Hindlimb muscle (tissue), 1 donor: ENCODE measurements at places on chromosomes 16 and 17. TPM values are rescaled to one million over a fixed set of nuclear protein-coding genes. Genes with fewer than 3 reads are reported as not detected.

The CCL23 gene
- polyA plus RNA-seq, result not detected

DNA sequence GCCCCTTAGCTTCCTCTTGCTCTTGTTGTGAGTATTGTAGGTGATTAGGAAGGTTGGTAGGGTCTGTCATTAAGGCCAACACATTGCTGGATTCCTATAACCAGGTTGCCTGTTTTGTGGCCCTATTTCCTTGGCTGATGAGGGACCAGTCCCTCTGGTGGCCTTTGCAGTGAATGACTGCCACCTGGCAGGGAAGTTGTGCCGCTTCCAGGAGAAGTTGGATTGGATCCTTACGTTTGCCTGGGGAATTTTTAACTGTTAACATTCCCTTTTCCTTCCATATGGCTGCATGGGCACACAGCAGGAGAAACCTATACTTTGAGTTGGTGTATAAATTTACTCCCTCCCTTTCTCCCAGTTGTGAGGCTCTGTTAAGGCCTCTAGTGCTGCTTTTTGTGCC is 32.4 kb downstream of the LCMT1 start:
- DNase-seq, result no peak

- DNase-seq, result no peak
Measured at GRCh38 chr17:49604314-49604869, 28.7 kb downstream of the NXPH3 start.

DNA sequence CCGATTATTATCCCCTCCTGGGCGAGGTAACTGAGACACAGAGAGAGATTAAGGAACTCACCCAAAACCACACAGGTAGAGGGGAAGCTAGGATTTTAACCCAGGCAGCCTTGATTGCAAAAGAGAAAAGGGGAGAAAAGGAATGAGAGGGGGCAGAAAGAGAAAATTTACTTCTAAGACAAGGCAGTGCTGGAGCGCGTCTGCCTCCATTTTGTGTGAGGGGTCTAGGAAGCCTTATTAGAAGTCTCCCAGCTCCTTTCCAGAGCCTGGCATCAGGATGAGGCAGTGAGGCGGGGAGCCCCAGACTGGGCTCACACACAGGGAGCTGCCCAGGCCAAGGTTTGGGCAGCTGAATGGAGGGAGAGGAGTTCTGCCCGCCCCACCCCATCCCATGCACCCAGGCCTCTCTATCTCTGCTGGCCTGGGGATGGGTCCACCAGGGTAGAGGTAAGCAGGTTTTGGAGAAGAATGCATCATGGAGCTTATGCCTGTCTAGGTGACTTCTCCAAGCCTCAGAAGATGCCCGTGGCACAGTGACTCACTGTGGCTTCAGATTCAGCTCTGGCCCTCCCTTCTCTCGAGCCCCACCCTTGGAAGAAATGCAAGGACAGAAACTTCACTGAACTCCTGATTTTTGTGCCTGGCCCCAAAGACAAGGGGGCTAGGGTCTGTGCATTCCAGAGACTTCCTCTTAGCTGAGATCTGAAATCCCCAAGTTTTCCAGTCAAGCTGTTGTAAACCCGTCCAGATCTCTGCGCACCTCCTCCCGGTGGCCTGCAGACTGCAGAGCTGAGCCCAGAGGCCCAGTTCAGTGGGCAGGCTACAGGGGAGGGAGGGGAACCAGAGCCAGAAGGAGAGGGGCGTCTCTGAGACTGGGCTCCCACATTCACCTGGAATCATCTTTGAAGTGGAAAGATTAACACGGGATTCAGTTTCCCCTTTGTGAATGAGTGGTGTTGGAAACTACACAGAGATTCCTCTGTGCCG is 95.1 kb upstream of the CDH5 start:
- DNase-seq, result no peak

DNA sequence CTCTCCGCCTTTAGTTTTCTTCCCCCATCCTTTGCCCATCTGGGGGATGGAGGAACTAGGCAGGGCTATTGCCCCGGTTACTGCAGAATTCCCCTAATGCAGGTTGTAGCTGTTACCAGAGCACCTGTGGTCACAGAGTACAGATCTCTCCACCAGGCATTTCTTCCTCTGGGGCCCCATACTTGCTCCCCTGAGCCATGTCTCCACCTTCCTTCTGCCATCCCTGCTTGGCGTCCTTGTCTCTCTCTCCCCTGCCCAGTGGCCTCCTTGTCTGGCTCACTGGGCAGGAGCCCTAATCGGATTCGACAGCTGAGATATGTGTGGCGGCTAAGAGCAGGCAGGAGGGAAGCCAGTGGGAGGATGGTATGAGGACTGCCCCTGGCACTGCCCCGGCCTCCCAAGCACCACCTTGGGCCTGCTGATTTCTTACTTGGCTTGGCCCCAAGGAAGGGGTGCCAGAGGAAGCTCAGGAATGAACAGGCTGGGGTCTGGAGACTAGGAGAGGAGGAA is 2.0 kb downstream of the RARA start:
- DNase-seq, result no peak

- DNase-seq, result no peak
Measured at GRCh38 chr17:80876950-80877728, 114.5 kb upstream of the CHMP6 start.

DNA sequence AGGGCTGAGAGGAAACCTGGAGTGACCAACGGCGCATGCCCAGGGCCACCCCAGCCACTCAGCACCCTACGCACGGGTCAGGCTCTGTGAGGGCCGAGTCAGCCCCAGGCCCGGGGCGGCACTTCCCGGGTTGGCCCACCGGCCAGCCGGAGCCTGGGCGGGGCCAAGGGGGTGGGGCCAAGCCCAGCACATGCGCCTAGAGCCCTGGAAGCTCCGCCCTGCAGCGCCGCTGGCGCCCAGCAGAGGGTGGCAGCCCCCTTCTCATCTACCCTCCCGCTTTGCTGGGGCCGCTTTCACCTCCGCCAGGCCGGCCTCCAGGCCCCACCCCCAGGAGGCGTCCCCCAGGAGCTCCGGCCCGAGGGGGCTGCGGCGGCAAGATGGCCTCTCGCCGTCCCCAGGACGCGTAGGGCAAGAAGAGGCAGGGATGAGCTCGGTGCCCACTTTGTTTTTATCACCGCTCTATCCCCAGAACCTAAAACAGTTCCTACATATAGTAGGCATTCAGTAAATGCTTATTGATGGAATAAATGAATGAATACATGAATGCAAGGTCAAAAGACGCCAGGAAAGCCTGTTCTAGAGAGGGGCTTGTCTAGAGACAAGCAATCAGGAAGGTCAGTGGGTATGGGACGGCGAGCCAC is 31.3 kb downstream of the MYO18A start:
- DNase-seq, result peak; percentile 94

The SMPD3 gene
- polyA plus RNA-seq, result 0.68 TPM

- DNase-seq, result no peak
Measured at GRCh38 chr16:4015275-4016004, 100.8 kb downstream of the ADCY9 start.

- no peak for DNase-seq
Measured at GRCh38 chr16:5025171-5025632, 8.5 kb downstream of the NAGPA start.

DNA sequence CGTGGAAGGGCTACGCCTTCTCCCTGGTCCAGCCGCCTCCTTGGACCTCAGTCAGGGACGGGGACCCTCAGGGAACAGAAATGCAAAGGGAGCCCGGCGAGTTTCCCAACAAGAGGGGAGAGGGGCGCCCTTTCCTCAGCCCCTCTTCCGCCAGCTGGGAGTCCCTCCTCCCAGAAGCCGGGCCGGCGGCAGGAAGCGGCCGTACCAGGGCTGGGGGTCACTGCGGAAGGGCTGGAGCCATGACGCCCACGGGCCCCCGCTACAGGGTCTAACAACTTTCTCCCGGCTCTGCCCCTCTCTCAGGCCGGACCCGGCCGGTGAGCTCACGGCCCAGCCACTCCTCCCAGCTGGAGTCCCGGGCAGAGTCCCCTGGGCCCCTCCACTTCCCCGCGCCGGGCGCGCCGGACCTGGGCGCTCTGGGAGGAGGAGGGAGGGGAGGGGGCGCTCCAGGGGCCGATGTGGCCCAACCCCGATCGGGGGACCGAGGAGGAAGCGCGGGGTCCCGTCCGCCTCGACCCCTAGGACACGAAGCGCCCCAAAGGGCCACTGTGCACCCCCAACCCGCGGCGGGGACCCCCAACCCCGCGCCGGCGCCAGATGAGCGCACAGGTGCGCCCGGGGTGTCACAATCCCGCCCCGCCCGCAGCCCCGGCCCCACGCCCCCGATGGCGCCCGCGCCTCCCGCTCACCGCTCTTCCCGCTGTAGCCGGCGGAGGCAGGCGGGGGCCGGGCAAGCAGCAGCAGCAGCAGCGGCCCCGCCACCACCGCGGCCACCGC is 578 bp downstream of the PGAP6 start:
- no peak for DNase-seq

DNA sequence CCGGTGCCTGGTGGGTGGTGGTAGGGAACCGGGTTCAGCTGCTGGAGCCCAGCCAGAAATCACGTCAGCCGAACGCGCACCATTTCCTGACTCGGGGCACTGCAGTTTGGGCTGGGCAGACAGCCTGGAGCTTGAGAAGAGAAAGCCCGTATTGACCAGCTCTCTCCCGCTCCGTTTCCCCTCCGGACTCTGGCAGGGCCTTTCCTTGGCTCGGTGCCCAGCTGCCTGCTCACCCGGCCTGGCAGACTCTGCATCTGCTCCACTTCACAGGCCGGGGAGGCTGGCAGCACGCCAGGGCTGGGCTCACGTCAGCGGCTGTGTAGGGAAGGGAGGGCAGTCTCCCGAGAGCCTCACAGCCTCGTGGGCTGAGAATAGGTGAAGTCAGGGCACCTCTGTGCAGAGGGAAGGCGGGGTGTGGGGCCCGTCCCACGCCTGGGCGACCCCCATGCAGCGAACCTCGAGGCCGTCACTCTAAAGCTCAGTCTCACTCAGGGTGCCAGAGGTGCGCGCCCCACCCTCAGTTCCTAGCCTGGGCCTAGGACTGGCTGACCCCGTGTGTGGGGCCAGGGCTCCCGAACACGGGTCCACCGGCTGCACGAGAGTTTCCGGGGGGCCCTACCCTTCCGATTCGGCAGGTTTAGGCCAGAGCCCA is 59.1 kb downstream of the OR1D5 start:
- peak; percentile 91 for DNase-seq

The OR1F1 gene
- not detected for polyA plus RNA-seq

GRCh38 chr17:35607239-35607847 is 20.2 kb downstream of the AP2B1 start:
- DNase-seq, result no peak

DNA sequence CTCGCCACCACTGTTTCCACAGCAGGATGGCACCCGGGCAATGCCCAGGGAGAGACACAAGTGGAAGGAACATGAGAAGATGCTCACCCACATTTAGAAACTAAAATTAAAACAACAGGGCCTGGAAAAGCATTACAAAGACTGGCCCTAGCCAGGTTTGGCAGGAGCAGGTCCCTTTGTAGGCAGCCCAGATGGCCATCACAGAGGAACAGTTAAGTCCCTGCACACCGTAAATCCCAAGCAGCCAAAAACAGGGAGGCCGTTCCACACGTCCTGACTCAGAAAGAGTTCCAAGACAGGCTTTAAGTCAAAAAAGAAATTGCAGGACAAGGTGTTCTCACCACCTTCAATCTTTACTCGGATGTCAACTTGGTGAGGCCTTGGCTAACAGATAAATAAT is 127.1 kb downstream of the DYNLRB2 start:
- no peak for DNase-seq

DNA sequence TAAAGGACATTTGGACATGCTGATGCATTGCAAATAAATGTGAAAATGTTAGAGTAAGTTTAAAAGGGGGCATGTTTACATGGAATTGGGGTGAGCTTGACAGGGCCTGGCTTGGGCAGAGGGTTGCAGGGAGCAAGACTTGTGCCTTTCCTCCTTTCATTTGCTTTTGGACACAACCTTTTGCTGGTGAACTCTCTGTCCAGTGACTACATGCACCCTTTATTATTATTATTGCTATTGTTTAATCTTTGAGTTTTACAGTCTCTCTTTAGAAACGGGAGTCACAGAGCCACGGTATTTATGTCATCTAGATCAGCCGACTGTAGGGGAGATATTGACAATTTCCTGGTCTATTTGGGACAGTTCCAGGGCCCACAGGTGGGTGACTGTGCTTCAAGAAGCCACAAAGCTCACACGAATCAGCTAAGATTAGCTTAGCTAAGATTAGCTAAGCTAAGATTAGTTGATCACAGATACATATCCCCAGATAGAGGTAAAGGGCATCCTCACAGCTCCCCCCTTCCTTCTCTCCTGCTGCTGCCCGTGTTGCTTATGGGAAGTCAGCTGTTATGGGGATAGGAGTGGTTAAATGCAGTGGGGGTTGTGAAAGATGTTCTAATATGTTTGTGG is 28.9 kb upstream of the ETV4 start:
- no peak for DNase-seq

GRCh38 chr17:80991645-80992076 is at the start of gene CHMP6:
Gene CHMP6 (plus strand): TSS chr17:80991841. CDS start chr17:80991919, 78 bp downstream.
- peak; percentile 89 for DNase-seq
